Activated CD4-positive, CD25-positive, alpha-beta regulatory T cell (primary cell): ENCODE measurements at places on chromosomes 5 and 9.

DNA sequence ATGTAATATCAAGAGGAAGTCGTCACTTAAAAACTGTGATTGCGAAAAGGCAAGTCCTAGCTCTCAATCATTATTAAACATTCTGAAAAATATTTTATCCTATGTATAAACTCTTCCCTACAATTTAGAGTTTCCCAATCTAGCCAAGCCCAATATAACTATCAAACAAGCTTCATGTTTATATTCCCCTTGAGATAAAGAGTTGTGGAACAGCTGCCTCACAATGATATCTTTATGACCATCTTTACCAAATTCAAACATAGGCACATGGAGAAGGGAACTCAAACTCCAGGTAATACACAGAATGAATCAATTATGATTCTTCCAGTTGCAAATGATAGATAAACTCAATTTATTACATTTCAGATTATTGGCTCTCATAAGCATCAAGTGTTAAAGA lies 1468.7 kb downstream of the EFNA5 start:
- DNase-seq = no peak

GRCh38 chr5:66080664-66081063 lies 63.4 kb upstream of the SREK1 start:
- DNase-seq = no peak

DNA sequence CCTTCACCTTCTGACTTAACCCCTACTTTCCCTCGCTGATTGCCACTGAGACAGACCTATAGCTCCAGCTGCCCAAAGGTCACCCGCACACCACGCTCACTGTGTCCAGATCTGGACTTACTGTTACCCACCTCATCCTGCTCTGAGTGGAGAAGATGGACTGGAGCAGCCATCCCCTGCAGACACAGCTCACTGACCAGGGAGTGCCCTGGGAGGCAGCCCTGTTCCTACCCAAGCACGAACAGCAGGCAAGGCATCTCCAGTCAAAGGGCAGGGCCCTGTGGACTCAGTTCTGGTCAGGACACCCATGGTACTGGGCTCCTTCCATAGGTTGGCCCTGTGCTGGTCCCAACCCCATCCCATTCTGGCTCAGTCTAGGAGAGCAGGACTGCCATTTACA lies 9.5 kb upstream of the BARX1 start:
- no peak for DNase-seq

GRCh38 chr9:85079349-85079748 lies 409.8 kb downstream of the NTRK2 start:
- DNase-seq = no peak

DNA sequence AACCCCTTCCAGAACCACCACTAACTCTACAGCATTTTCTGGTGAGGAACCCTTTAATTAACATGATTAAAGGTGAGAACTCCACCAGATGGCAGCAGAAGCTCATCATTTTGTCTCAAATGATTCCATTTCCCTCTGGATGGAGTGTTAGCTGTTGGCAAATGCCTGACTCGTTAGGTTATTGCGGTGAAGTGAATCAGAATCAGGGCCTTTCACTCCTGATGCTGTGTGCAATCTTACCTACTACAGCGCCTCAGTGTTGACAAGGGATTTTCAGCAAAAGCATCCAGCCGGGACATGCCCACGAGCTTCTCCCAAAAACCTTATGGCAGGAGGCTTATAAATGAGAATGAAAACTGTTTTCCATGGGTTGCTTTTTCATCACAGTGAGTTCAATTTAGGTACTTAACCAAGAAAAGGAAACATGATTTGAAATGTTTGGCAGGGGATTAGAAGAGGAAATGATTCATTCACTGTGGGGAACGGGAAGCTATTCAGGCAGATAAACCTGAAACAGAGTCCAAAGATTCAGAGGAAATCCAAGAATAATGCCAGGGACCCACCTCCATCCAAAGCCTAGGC lies 48.0 kb upstream of the CAST start:
- no peak for DNase-seq

DNA sequence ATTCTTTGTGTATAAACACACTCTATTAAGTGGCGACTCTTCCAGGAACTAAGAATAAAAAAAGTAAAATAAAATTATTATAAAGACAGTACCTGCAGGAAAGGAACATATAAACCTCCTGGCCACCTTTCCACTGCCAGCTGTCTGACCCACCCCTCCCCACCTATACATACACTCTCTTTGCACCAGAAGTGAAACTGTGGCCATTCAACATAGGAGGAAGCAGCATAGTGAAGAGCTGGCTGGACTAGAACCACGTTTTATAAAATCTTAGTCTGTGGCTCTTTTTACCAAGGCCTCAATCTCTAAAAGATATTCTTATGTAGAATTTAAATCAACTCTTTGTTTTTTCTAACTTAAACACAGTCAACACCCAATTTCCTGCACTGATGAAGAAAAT lies 289.6 kb downstream of the GABRB2 start:
- DNase-seq = no peak

GRCh38 chr9:108933231-108933717 lies 650 bp downstream of the ELP1 start:
- DNase-seq = no peak

- no peak for DNase-seq
Observed at GRCh38 chr9:3509926-3510325, 15.9 kb downstream of the RFX3 start.

DNA sequence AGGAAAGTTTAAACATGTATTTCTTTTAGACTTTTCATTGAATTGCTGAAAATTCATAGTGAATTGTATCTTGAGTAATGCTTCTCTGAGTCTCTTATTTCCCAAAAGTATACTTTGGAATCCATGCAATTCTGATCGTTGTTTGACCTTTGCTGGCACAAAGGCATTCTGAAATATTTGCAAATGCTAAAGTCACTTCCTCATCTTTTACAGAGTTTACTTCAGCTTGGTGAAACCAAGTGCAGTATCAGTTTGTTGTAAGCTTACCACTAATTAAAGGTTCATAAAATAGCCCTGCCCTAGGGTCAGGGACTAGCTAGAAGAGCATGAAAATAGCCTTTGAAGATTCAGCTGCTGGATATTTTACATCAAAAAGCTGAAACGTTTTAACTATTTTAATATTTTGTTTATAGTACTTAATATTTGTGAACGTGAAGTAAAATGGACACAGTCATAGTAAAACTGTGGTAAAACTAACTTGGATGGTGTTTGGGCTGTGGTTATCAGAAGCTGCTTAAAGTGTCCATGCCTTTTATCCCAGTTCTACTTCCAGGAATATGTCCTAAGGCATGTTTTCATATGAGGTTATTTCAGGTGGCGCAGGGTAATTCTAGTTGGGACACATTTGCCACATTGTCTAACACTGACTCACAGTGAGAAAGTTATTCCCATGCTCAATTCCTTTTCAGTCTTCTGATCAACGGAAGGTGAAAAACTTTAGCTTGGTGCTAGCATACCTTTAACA lies 45.3 kb downstream of the SLC22A5 start:
- no peak for DNase-seq

GRCh38 chr9:135765416-135765815 lies 63.4 kb downstream of the KCNT1 start:
- DNase-seq = no peak

DNA sequence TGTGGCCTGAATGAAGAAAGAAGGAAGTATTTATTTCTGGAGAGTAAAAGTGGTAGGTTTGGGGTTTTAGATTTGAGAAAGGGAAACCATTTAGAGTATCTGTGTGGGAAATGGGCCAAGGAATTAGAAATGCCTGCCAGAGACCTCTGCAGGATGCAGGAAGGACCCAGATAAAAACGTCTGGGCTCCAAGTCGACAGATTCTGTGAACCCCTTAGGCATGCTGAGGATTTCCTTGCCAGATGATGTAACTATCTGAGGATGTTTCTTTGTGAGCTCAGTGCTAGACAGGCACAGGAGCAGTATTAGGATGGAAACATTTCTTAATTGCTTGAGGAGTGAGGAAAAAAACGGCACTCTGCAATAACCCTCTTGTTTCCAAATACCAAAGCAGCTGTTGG lies 251.8 kb upstream of the DMRT1 start:
- DNase-seq = no peak

DNA sequence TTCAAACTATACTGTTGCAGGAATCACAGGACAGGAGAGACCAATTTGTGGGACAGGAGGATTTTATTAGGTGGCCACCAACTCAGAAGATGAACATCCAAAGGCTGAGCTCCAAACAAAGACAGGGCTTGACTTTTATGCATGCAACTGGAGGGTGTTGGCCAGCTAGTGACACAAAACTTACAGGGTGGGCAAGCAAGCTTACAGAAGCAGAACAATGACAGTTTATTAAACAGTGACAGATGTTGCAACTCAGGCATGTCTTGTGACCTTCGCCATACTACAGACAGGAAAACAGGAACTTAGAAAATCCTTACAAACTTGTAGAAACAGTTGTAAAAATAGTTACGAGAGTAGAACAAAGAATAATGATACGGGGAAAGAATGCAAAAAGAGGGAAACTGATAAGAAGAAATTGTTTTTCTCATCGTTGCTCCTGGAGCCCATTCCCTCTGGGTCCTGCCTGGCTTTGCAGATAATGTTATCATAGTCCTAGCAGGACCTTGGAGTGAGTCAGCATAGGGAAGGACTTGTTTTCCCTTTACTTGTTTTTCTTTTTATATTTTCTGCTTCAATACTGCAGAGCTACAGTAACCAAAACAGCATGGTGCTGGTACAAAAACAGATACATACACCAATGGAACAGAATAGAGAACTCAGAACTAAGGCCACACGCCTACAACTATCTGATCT lies 2083.0 kb upstream of the ACO1 start:
- DNase-seq = no peak

DNA sequence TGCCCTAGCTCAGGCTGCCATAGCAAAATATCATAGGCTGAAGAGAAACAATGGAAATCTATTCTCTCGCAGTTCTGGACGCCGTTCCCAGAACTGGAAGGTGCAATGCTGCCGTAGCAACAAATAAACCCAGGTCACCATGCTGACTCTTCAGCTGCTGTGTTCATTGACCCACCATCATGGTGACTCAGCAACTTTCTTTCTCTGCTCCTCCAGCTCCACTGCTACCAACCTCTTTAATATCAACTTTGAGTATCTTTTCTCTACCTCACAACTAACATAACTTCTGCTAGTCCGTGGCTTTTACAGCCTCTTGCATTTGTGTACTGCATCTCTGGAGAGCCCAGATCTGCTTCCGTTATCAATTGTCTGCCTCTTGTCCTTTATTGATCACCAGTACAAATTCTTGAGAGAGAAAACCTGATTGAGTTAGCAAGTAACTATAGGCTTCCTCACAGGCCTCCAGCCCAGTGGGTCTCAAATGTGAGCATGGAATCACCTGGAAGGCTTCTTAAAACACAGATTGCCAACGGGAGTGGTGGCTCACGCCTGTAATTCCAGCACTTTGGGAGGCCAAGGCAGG lies 47.3 kb upstream of the SLC30A5 start:
- DNase-seq = no peak

DNA sequence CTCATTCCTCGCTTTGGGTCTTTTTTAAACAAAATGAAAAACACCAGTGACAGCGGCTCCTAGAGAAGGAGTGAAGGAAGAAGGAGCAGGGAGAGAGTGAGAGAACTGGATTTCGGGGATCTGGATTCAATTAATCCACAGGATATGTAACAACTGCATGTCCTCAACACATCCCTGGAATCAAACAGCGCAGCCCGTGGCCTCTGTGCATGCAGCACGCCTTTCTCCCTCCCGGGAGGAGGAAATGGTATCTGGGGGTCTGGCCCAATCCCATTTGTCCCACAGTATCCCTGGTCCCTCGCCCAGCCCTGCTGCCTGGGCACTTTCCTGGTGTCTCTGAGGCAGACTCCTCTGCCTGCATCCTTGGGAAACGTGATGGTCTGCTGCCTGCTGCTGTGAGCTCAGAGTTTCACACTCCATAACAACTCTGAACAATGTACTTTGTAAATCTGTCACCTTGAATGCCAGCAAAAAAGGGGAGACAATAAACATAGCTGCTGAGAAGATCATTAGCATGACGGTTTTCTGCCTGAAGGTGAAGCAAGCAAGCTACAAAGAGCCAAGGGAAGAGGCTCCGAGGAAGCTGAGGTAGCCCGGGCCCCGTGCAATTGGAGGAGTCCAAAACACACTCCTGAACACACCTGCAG lies 56.1 kb downstream of the PTCH1 start:
- no peak for DNase-seq

DNA sequence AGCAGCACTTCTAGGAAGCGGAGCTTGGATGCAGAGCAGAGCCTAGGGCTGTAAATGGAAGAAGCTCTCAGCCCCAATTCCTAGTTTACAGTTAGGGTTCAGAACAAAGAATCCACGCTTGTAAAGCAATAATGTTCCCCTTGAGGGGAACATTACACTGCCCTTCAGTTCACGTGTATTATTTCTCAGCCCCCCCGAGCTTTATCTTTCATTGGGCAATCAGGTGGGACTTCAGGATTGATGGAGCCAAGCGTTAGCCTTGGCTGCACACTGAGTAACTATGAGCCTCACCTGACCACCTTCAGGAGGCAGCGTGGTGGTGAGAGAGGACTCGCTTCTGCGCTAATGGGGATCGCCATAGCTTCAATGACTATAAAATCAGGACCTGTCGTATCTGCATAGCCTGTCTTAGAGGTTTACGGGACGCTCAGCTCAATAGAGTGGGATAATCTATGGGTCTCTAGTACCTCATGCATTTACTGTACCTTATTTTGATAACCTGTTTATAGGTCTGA lies 157.0 kb upstream of the RASEF start:
- no peak for DNase-seq

- DNase-seq = no peak
Observed at GRCh38 chr9:120421977-120422376, 158.0 kb downstream of the CDK5RAP2 start.

DNA sequence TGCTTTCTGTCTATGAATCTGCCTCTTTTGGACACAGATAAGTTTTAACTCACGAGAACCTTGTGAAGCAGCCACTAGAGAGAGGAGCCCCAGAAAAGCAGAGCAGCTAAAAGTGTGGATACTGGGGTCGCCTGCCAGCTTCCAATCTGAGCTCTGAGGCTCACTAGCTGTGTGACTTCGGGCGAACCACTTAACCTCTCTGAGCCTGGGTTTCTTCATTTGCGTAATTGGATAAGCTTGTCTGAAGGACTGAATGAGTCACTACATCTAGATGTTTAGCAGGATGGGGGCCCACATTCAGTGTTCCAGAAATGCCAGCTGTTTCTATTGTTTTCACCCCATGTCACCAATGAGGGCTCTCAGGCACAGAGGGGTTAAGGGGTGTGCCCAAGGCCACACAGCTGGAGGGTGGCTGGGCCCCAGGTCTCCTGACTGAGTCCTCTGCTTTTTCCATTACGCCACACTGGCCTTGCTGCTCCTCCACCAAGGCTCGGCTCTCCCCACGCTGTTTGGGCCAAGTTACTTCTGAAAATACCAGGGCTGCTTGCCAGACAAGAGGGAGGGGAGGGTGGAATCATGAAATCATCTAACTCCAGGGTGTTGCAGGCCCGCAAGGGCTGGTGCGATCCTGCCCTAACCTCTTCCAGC lies 36.2 kb downstream of the SH3PXD2B start:
- no peak for DNase-seq
